ENCODE measurements at places on chromosomes 2 and 18.

DNA sequence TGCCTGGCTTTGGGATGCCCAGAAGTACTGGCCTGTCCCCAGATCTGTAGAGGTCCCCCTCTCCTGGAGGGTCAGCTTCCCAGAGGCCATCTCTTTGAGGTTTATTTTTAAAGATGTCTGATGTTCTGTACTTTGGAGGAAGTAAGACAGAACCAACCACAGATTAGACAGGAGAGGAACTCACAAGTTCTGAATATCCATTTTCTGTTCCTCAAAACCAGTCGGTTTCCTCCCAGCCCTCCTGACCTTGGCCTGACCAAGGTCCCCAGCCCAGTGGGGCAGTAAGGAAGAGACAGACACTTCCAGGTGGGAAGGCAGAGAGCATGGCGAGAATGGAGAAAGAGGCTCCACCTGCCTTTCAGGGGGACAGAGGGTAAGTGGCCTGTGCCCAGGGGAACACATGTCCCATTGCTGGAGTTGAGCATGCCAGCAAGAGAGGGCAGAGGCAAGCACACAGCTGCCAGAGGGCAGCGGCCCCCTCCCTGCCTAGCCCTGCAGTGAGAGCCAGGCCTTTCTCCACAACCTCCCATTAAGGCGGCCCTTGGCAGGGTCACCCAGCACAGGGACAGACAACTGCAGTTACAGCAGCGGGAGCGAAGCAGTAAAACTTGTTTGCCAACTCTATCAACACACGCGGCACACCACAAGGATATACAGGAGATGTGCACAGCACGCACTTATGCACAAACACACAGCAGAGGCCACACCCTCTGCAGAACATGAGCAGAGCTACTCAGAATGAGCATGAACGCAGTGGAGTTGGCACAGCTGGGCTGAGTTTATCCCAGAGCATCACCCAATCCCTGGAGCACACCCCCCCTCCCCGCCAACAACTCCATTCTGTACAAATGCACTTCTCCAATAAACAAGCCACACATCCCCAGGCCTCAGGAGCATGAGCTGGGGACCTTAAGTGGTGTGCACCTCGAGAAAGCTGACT is 18.5 kb upstream of the SEMA4C start:
- no peak for DNase-seq

GRCh38 chr2:228102949-228103348 is 78.5 kb downstream of the SPHKAP start:
- no peak for DNase-seq

DNA sequence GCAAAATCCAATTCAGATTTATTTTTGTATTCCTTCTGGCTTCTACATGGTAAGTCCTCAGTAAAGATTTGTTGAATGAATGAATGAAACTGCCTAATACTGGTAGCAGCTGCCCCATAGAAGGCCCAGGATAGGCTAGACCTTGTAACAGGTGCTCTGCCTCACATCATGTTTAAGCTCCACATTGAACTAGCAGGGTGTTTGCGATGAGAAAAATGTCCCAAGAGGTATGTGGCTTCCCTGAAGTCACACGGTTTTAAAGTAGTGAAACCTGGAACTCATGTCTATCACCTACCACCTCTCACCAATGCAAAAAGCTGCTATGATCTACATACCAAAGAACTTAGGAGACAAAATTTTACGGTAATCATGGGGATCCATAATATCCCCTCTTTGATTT is 765 bp upstream of the LHCGR start:
- DNase-seq: no peak

- DNase-seq: no peak
Measured at GRCh38 chr2:110173523-110173922, 31.3 kb downstream of the NPHP1 start.

GRCh38 chr18:7824970-7825369 is 257.9 kb downstream of the PTPRM start:
- no peak for DNase-seq

GRCh38 chr18:68121308-68121707 is 593.6 kb downstream of the TMX3 start:
- no peak for DNase-seq

DNA sequence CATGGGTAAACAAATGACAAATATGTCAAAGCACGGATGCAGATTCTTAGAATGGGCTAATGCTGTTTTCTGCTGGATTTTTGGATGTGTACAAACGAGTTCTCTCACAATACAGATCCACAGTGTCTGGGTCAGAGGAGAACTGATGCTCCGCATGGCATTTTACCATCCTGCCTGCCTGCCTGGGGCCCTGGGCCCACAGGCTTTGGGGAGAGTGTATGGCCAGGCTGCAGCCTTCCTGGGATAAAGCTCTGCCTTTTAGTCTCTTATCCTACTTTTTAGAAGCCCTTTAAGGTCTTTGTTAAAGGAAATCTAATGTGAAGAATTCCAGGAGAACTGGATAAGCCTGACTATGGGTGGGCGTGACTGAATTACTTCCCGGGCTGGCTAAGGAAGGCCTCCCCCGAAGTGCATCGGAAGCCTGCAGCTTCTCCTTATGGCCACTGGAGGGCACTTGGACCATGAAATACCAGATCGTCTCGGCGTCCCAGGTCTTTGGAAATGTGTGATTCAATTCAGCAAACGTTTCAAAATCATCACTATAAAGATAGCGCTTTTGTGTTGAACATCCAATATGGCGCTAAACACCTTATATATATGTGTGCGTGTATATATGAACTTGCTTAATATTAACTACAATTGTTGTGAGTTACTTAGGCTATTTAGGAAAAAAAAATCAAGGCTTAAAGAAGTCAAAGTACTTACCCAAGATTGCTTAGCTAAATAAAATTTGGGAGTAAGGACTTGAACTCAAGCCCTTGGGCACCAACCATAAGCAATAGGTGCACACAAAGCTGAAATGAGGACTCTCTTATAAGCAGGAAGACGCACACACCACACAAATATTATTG is 15.2 kb upstream of the DNPEP start:
- peak; percentile 66 for DNase-seq

DNA sequence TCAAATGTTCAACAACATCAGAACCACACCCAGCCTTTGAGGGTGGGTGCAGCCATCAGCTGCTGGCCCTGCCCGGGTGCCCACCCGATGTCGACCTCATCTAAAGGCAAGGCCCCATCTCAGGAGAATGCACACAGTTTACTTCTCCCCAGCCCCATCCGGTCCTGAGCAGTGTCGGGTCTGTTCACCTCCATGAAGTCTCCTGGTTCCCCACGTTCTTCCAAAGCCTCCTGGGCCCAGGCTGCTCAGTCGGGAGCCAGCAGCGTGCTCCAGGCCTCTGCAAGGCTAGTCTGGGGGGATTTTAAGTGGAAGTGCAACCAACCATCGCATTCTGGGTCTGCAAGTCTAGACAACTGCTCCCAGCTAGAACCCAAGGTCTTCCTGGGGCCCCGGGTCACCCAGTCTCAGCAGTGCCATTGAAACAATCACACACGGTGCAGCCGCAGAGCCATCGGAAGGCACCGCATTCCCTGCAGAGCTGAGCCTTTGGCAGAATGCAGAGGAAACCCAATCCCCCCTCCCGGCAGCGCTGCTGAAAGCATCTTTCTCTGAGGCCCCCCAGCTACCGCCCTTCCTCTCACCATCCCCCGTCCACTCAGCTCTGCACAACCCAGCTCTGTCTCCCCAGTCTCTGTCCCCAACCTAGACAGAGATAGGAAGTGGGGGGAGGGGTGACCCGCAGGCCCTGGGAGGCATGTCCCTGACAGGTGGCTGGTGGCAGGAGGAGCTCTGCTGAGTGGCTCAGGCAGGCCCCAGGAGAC is 8.5 kb downstream of the ESPNL start:
- DNase-seq: no peak

- DNase-seq: peak; percentile 35
Measured at GRCh38 chr18:12883372-12883683, 709 bp downstream of the PTPN2 start.

- no peak for DNase-seq
Measured at GRCh38 chr2:28643911-28644334, 107.7 kb upstream of the PPP1CB start.

GRCh38 chr18:35190948-35191697 is 49.7 kb upstream of the ZNF397 start:
- no peak for DNase-seq

DNA sequence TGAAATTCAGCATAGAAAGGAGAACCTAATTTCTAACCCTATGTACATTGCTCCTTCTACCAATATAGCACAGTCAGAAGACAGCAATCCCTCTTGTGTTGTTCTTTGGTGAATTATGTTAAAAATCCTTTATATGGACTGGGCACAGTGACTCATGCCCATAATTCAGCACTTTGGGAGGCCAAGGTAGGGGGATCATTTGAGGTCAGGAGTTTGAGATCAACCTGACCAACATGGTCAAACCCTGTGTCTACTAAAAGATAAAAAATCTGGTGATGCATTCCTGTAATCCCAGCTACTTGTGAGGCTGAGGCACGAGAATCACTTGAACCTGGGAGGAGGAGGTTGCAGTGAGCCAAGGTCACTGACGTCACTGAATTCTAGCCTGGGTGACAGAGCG is 195.6 kb downstream of the TMX3 start:
- no peak for DNase-seq
